ENCODE measurements at places on chromosomes 7 and 10. TPM values are rescaled to one million over a fixed set of nuclear protein-coding genes. Genes with fewer than 3 reads are reported as not detected.

DNA sequence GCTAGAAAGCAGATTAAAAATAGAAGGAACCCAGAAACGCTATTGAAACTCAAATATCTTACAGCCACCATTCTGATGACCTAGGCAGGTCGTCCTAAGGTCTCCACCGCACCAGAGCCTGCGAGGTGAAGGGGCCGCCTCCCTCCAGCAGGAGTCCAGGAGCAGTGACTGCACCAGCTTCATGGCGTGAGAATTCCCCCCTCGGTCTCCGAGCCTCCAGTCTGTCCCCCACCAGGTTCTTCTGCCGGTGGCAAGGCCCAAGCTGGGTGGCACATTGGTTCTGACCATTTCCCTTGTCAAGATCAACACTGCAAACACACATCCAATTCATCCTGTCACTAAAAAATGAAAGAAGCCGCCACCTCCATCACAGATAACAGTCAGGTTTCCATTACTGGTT is 98.7 kb downstream of the DIP2C start:
- DNase-seq: no peak

DNA sequence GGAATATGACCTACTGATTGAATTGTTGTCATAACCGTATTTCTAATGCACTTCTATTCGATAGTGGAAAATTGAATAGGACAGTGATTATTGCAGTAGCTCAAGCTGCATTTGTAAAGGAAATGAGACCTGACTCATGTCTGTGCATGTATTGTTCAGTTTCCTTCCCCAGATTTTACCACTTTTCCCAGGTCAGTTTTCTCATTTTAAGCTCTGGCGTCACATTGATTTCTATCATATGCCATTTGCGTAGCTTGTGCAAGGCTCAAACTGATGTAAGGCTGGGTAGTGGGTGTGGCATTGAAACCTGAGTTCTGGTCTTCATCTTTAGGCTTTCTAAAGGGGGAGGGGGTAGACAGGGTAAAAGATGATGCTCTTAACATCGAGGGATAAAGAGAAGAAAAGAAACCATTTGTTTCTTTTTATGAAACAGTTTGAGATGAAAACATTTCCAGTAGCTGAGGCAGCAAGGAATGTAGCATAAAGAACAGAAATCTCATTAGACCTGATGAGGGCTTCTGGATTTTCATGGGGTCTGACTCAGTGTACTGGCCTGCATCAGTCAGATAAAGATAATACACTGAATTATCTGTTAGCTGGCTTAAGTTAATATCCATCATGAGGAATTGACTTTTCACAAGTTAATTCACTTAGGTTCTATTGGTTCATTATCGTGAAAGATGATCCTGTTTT is 182.3 kb upstream of the CDCA7L start:
- DNase-seq: no peak

DNA sequence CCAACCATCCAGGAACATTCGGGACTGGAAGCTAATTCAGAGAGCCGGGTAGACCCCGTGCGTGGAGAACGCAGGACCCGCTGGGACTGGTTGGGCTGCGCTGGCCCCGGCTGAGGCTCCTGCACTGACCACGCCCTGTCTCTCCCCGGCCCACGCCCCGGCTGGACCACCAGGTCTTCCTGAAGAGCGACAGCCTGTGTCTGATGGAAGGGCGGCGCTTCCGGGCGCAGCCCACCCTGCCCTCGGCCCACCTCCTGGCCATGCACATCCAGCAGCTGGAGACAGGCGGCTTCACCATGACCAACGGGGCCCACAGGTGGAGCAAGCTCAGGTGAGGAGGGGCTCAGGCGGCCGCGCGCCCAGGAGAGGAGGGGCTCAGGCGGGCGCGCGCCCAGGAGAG is 10.2 kb upstream of the UTF1 start:
- DNase-seq: no peak

GRCh38 chr7:28160551-28160991 is 20.0 kb downstream of the JAZF1 start:
- DNase-seq: no peak

DNA sequence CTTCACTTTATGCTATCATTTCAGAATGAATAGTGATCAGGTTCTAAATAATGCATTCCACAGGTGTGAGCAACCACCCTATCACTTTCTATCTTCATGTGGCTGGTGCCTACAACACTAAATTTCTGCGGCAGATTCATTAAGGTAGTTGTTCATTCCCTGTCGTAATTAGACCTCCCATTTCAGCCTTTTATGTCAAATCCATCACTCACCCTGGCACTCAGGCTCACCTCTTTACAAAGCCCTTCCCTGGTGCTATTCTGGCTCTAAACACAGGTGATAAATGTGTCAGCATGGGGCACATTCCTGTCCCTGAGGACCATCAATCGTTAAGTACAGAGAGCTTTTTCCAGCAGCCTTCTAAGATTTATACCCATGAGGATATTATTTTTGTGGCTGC is 300.0 kb upstream of the C7orf33 start:
- no peak for DNase-seq

DNA sequence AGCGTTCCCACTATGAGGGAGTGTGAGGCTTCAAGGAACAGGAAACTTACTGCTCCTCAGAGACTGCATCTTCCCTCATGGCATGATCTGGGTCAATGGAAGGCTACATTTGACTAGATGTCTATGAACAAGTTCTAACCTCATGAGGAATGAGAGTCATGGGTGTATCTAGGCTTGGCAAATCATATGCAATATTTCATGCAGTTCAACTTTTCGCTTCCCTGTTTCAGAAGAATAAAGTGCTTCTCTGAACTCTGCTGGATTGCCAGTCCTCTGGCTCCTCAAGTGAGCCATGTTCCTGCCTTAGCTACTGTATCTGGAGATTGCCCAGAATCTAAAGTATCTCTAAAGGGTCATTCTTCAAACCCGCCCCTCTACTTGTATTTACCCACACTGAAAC is 54.3 kb upstream of the SEMA3A start:
- no peak for DNase-seq

- DNase-seq: no peak
Measured at GRCh38 chr7:2074691-2075090, 158.1 kb downstream of the MAD1L1 start.

DNA sequence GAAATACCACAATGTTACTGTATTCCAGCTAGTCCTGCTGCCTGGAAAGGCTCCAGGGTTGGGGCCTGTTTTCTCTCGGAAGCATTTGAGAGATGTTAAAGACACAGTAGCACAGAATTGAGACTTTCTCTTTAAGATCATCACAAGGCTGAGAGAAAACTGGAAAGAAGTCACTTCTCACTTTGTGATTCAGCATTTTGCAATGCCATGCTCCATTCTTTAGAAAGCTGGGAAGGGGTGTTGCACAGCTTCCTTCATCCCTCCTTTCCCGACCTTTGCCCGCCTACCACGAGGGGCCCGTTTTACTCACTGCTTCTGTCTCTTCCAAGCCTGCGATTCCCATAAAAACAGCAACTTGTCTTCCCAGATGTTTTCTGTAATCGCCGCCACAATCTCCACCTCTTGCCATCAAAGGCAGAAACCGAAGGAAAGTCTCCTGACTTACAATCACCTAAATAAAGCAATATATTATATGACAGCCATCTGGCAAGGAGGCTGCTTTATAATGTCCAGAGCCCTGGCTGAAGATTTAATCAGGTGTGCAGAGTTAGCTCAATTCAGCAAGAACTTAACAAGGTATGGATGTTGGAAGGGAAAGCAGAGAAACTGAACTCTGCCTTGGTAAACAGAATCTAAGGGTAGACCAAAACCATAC is 18.9 kb downstream of the NOD1 start:
- DNase-seq: no peak

GRCh38 chr10:34814223-34814912 is 728 bp downstream of the PARD3 start:
- DNase-seq: no peak

- no peak for DNase-seq
Measured at GRCh38 chr7:142771353-142771723, 568 bp downstream of the PRSS2 start.

GRCh38 chr7:2572101-2572842 is 13.5 kb downstream of the IQCE start:
- no peak for DNase-seq

DNA sequence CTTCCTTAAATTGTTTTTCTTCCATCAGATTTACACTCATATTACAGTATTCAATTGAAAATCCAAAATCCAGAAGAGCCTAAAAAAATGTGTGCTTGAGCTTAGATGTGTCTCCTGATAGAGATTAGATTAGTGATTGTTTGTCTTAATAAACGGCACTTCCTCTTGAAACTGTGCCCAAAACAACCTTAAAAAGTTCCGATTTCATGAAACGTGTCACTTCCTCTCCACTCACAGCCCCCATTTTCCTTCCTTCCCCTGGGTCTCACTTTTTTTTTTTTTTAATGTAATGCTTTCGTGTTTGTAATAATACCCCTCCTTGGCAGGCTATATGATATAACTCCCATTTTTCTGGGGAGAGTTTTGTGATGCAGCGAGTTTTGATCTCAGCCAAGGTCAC is 114.8 kb upstream of the ADO start:
- DNase-seq: no peak

DNA sequence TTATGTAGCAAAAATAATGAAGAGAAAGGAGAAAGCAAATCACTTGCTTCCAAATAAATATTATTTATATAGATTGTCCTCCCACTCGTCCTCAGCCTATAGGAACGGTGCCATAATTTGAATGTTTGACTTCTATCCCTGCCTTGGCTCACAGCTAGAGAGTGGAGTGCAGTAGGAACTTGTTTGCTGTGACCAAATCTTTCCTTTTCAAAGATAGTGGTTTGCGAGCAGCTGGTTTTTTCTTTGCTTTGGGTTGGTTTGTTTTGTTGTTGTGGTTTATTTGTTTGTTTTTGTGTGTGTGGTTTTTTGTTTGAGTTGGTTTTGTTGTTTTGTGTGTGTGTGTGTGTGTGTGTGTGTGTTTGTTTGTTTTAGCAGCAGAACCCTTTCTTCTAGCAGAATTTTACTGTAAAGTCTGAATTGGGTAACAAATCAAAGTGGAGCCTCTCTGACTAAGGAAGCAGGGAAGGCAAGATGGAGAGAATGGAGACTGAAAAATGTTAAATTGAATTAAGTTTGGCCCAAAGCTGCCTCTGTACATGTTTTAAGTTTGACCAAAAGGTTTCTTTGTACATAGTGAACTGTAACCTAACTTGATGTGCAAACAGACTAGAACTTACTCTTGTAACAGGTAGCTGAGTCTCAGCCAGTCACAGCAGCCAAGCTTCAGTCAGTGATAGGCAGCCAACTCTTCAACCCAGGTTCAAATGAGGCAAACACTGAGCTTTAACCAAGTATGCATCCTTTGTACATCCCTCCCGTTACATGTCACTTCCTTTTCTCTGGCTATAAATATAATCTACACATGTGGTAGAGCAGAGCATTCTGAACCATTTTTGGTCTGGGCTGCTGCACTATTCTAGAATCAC is 149.5 kb upstream of the LRGUK start:
- no peak for DNase-seq

The CUZD1 gene
- polyA plus RNA-seq: 2.5 TPM

The DBNL gene
- 86.2 TPM for polyA plus RNA-seq

The BUD23 gene
- 77.7 TPM for polyA plus RNA-seq

The DRGX gene
- not detected for polyA plus RNA-seq

The STOX1 gene
- polyA plus RNA-seq: 13.1 TPM

The TOMM7 gene
- 591 TPM for polyA plus RNA-seq

The CH25H gene
- polyA plus RNA-seq: 0.21 TPM

The CCDC146 gene
- 18.1 TPM for polyA plus RNA-seq

The C7orf57 gene
- polyA plus RNA-seq: 0.68 TPM

The ADAM22 gene
- polyA plus RNA-seq: 13.1 TPM

The LAMTOR4 gene
- 123 TPM for polyA plus RNA-seq

Measured in left renal cortex interstitium (tissue), 4 donors.